ENCODE measurements at places on chromosomes 4 and X. TPM values are rescaled to one million over a fixed set of nuclear protein-coding genes. Genes with fewer than 3 reads are reported as not detected.

DNA sequence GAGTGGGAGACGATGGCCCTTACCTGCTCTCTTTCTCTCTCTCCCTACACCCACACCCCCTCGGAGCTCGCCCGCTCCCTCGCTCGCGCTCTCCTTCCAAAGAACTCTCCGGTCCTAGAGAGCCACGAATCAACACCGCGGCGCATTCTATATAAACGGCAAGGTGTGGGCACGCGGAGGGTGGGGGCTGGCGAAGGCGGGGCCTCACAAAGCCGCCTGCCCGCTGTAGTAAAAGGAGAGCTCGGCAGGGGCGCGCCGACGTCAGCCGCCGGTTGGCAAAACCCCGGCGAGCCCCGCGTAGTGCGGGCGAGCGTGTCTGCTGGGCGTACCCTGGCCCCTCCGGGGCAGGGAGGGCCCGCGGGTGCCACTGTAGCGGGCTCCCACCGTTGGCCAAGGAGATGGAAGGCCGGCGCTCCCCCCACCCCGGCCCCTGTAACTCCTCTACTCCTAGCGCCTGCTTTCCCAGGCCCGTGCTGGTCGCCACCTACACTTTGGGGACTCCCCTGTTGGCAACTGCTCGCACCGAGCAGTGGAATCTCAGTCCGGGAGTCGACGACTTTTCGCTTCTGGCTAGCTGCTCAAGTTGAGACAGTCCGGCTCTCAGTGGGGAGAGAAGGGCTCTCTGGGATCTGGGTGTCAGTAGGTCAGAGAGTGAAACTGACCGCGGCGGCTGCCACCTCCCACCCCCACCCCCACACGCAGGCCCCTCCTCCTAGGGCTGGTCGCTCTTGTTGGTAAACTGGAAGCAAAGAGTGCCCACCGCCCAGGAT, 325.5 kb upstream of the F9 start:
- peak overlapping the region; percentile 54 for H3K4me3 ChIP-seq
- H3K27ac ChIP-seq, result no peak overlapping the region

GRCh38 chr4:13535118-13535517, 9.2 kb downstream of the NKX3-2 start:
- peaks cover 14% of the 10 kb centered on the region for H3K36me3 ChIP-seq
- no peak overlapping the region for H3K4me3 ChIP-seq
- peaks cover 88% of the 10 kb centered on the region for H3K27me3 ChIP-seq
- DNase-seq, result no peak
- H3K4me1 ChIP-seq, result peaks cover 12% of the 10 kb centered on the region

The ADH1A gene
- total RNA-seq, result not detected

DNA sequence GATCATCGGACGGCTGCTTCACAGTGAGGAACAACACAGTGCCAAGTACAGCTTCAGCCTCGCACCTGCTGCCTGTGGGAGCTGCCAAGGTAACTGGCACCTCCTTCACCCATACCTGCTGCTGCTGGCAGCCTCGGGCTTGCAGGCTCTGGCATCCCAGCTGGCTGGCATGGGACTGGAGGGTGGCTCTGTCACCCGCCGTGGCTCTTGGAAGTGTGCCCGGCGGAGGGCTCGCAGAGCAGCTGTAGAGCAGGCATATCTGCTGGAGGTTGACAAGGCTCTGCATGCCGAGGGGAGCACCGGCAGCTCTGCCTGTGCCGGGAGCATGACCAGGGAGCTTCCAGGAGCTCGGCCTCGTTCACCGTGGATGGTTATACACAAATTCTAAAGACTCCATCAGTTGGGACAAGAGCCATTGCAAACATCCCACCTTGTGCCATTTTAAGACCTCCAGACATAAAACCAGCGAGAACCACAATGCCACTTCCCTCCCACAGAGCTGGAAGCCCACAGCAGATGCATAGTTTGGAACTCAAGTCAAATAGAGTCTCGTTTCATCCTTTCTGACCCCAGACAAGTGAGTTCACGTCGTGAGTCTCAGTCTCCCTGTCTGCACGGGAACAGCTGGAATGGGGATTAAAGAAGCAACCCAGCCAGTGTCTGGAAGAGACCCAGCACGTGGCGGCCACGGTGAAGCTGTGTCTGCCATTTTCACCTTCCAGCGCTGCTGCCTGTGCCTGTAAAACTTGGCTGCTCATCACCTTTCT, 84.3 kb upstream of the PSAPL1 start:
- peaks cover under 1% of the 10 kb centered on the region for H3K4me1 ChIP-seq
- DNase-seq, result no peak
- H3K4me3 ChIP-seq, result no peak overlapping the region
- H3K27ac ChIP-seq, result no peak overlapping the region

DNA sequence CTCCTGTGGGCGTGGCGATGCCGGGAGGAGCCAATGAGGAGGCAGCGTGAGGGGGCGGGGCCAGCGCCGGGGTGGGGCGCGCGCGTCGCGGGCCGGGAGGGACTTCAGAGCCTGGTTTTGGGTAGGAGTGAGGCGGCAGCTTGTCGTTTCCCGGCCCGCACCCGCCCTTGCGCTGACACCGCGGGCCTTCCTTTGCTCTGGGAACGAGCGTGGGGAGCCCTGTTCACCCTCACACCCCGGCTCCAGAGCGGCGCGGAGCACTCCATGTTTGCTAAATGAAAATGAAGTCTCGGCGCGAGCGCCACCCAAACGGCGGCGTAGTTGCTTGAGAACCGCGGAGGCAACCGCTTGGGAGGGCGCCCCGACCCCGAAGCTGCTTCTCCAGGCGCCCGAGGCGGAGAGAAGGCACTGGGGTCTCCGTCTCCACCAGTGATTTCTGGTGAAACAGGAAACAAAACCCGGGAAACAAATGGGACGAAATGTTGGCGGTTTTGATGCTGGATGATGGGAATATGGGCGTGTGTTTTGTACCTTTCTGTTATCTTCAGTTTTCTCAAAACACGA, 497 bp upstream of the GRPEL1 start:
- H3K36me3 ChIP-seq, result peaks cover 31% of the 10 kb centered on the region
- peaks cover 15% of the 10 kb centered on the region for H3K27me3 ChIP-seq
- H3K4me3 ChIP-seq, result peak overlapping the region; percentile 90
- no peak for DNase-seq
- H3K4me1 ChIP-seq, result peaks cover 29% of the 10 kb centered on the region
- H3K27ac ChIP-seq, result peak overlapping the region; percentile 94

The GPR119 gene
- not detected for total RNA-seq

The LONRF3 gene
- total RNA-seq, result 0.75 TPM

DNA sequence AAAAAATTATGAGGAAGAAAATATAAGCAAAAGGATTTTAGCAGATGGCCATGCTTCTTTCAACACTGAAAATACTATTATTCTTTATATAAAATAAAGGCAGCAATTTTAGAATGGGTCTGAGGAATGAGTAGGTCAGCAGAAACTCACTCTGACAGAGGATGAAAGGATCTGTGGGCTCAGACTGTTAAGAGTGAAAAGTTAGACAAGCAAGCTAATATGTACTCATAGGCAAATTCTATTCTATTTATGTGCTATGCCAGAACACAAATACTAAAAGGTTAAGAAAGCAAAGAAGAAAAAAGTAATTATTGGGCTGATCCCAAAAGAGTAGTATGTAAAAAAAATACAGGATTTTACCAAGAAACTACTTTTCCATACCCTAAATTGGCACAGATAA, 13.9 kb downstream of the LCORL start:
- peaks cover 3% of the 10 kb centered on the region for H3K4me1 ChIP-seq
- no peak for DNase-seq
- H3K27ac ChIP-seq, result no peak overlapping the region
- no peaks in the 10 kb centered on the region for H3K27me3 ChIP-seq

The STK32B gene
- not detected for total RNA-seq

DNA sequence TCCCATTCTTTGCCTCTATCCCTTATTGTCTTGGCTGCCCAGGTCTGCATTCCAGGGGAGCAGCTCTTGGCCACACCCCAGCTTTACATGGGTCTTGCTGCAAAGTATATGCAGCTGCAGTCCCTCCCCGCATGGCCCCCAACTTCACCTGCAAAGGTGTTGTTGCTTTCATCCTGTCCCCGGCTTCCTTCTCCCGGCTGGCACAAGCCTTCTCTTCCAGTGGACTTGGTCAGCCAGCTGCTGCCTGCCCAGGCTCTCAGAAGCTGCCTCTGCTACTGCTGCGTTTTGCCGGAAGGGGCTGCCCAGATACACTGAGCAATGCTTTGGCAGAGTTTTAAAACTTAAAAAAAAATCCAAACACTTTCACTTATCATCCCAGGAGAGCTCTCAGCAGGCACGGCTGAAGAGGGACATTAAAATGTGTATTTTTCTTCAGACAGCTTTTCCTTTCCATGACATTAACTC, 121.2 kb upstream of the PDLIM3 start:
- DNase-seq, result no peak
- H3K4me1 ChIP-seq, result no peaks in the 10 kb centered on the region

DNA sequence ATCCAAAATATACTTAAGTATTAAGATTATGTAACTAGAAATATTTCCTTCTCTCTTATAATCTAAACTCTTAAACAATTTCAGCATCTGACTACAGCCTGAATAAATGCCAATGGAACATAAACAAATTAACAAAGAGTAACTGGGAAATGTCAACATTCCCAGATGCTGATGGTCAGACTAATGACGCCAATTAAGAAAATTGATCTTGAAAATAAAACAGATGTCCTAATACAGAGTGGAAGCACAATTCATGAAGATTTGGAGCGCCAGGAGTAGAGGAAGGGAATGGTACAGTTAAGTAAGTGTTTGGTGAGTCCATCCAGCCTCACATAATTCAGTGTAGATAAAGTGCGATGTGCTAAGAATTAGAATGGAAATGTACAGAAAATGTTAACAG, 203.7 kb upstream of the NWD2 start:
- no peaks in the 10 kb centered on the region for H3K4me1 ChIP-seq
- no peaks in the 10 kb centered on the region for H3K36me3 ChIP-seq
- DNase-seq, result no peak
- no peak overlapping the region for H3K27ac ChIP-seq

The CLCN5 gene
- total RNA-seq, result 4.2 TPM

GRCh38 chr4:94389595-94390267, 47.1 kb upstream of the HPGDS start:
- no peaks in the 10 kb centered on the region for H3K36me3 ChIP-seq
- no peak overlapping the region for H3K4me3 ChIP-seq
- no peak overlapping the region for H3K27ac ChIP-seq

DNA sequence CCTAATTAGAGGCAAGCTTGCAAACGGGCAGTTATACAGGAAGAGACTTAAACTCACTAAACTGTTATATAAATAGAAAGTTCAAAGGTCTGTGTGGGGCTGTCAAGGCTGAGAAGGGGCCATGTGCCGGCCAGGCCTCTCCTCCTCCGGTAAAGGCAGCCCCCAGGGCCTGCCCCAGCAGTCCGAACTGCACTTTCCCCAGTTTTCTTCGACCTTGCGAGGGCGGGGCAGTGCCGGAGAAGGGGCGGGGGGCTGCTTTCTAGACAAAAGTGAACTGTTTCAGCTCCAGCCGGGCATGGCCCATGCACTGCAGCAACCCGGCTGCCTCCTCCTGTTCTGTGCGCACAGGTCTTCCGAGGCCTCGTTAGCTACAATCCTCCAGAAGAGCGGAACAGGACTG, 4.1 kb downstream of the AFF2 start:
- no peaks in the 10 kb centered on the region for H3K36me3 ChIP-seq
- H3K27me3 ChIP-seq, result peaks cover 9% of the 10 kb centered on the region
- no peak overlapping the region for H3K4me3 ChIP-seq
- DNase-seq, result no peak
- no peak overlapping the region for H3K27ac ChIP-seq

The TMPRSS11E gene
- total RNA-seq, result not detected

GRCh38 chr4:100356172-100356571, 161.7 kb downstream of the EMCN start:
- no peak overlapping the region for H3K4me3 ChIP-seq
- no peaks in the 10 kb centered on the region for H3K36me3 ChIP-seq
- no peak for DNase-seq
- no peaks in the 10 kb centered on the region for H3K4me1 ChIP-seq
- no peak overlapping the region for H3K27ac ChIP-seq

The CYBB gene
- total RNA-seq, result not detected

The PYURF gene
- 54.6 TPM for total RNA-seq
